ENCODE measurements at places on chromosomes 3 and 15.

DNA sequence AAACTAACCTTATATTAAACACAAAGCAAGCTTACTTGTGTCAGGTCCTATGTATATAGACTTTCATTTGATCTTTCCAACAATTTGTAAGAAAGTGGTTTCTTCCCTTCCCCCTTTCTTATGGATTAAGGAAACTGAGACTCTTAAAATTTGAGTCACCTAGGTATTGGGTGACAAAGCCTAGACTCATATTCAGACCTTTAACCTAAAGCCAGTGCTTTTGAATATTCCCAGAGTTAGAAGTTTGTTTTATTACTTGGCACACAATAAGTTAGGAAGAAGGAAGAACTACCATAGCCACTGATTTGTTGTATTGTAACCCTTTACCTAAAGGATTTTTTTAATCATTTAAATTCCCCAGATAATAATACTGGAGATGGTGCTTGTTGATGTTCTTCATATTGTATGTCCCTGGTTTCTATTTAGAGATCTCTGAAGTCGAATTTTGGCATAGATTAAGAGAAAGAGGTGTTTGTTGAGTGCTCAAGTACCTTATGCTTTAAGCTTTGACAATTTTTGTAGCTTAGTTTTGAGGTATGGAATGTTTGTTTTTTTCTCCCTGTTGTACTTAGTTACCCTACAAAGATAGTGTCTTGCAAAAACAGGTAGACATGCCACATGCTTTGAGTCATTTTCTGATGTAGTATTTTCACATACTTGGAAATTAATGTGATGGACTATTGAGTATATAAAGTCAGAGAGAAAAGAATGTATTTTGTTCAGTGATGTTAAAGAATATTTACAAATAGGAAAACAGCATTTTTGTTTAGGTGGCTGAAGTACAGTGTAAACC is 11.2 kb downstream of the TSC22D2 start:
- DNase-seq = no peak

DNA sequence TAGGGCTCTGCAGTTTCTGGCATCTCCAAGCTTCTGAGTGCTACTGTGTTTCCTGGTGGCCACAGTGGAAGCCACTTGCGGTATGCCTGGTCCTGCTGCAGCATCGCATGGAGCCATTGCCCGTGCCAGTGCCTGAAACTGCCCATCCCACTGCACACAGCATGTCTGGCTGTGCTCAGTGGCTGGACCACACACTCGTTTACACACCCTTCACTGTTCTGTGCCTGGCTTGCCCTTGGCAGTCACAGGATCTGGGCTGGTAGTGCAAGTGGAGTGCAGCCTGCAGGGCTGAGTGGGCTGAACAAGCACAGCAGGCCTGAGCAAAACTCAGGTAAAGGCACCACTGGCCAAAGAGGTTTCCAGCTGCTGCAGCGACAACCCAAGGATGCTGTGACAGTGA is 600.0 kb downstream of the SI start:
- no peak for DNase-seq

- no peak for DNase-seq
Observed at GRCh38 chr3:45688194-45688881, 858 bp upstream of the SACM1L start.

DNA sequence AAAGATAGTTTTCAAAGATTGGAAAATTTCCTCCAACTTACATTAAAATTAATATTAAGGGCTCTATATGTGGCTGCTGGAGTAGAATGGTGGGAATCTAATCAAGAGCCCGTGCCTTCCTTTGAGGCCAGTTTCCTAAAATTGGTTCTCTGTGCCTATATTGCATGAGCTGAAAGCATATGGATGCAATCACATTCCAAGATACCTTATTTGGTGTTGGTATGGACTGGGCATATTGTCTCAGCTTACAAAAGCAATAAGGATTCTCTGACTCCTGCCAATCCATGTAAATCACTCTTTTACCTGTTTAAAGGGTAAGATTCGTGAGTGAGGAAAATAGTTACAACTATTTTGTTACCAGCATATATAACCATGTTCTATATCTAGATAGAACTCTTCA is 111.6 kb downstream of the GREM1 start:
- DNase-seq = no peak

- no peak for DNase-seq
Observed at GRCh38 chr3:120153294-120153693, 59.0 kb upstream of the GSK3B start.
